ENCODE measurements at places on chromosomes 7 and 10. TPM values are rescaled to one million over a fixed set of nuclear protein-coding genes. Genes with fewer than 3 reads are reported as not detected.
A peak's percentile ranks its signal among the peaks of the same experiment; 100 is the strongest.

- no peak for DNase-seq
These were observed 64.1 kb upstream of the PDZD8 start for GRCh38 chr10:117439243-117439912.

- DNase-seq = peak; percentile 80
These were observed 538 bp downstream of the TRIM8 start for GRCh38 chr10:102644646-102645387.

GRCh38 chr7:33190688-33191304 lies 61.4 kb downstream of the BBS9 start:
- no peak for DNase-seq

GRCh38 chr10:109838592-109839244 lies 84.6 kb downstream of the XPNPEP1 start:
- DNase-seq = no peak

GRCh38 chr7:80216996-80217842 lies 82.6 kb downstream of the GNAI1 start:
- no peak for DNase-seq

DNA sequence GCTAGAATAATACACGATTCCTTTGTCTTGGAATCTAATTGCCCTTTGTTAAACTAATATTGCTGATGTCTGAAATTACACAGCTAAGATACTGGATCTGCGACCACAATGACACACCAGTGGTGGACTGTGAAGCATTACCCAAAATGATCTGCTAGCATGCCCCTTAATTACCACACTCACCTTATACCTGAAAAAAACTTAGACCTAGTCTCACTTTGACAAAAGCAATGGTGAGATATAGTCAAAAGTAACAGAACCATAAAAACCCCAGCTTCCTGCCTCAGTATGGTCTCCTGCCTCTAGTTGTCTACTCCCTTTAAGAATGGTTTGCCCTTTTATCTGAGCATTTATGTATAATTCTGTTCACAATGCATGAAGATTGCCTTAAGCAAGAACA lies 20.8 kb upstream of the ERVW-1 start:
- DNase-seq = no peak

- DNase-seq = no peak
These were observed 56.2 kb upstream of the SMNDC1 start for GRCh38 chr10:110360857-110361474.

GRCh38 chr10:97312897-97313296 lies 6.2 kb upstream of the FRAT1 start:
- no peak for DNase-seq

The OR2A1 gene
- total RNA-seq = not detected

The FRA10AC1 gene
- 21.9 TPM for total RNA-seq

The SPDYE1 gene
- not detected for total RNA-seq
